ENCODE measurements at places on chromosomes 1 and 21. TPM values are rescaled to one million over a fixed set of nuclear protein-coding genes. Genes with fewer than 3 reads are reported as not detected.

The EPRS1 gene
- polyA plus RNA-seq, result 85.9 TPM

The RSPH1 gene
- polyA plus RNA-seq, result 0.20 TPM

The LENEP gene
- not detected for polyA plus RNA-seq

The GNAT2 gene
- not detected for polyA plus RNA-seq

The ANGPTL3 gene
- polyA plus RNA-seq, result 0.30 TPM

The HMCN1 gene
- 13.6 TPM for polyA plus RNA-seq

The ADAMTSL4 gene
- 52.0 TPM for polyA plus RNA-seq

The TGFB2 gene
- 66.7 TPM for polyA plus RNA-seq

The GPR3 gene
- polyA plus RNA-seq, result 0.75 TPM

The GSTM1 gene
- 79.2 TPM for polyA plus RNA-seq

The TEKT2 gene
- 0.24 TPM for polyA plus RNA-seq

The SPTA1 gene
- 3.2 TPM for polyA plus RNA-seq

The BACE2 gene
- polyA plus RNA-seq, result 29.1 TPM

The OR2T29 gene
- not detected for polyA plus RNA-seq

GRCh38 chr1:52266507-52266906 lies 99.5 kb downstream of the CC2D1B start:
- no peak for DNase-seq

DNA sequence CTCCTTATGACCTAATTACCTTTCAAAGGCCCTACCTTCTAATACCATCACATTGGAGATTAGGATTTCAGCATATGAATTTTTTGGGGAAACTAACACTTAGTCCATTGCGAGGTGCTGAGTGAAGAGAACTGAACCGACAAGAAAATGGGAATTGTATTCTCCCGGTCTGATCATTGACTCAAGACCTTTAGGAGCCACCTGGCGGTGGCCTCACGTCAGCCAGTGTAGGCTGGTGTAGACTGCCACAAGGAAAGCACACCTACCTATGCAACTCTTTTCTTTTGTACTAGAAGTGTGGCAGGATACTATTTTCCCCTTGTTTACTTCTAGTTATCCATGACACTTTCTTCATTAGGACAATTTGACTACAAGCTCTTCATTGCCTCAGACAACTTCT lies 333.5 kb upstream of the B3GALT2 start:
- no peak for DNase-seq

- peak; percentile 62 for DNase-seq
These were observed 503.9 kb upstream of the USP24 start for GRCh38 chr1:55718758-55719671.

DNA sequence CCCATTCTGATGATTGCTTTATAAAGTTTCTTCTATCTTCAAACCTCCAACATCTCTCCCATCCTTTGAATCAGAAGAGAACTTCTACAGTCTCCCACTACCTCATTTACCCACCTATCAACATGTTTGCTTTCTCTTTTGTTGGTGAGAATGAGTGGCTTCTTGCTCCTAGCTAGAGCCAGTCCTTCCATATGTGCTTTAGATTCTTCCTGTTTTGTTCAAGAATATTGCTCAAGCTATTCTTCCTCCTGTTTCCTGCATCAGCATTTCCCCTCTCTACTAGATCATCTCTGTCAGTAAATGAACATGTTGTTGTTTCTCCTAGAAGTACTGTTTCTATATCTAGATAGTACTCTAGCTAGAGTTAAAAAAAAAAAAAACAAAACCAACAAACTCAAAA lies 6.3 kb downstream of the ATF6 start:
- no peak for DNase-seq

GRCh38 chr1:206912445-206913095 lies 9.2 kb downstream of the FCMR start:
- peak; percentile 77 for DNase-seq

DNA sequence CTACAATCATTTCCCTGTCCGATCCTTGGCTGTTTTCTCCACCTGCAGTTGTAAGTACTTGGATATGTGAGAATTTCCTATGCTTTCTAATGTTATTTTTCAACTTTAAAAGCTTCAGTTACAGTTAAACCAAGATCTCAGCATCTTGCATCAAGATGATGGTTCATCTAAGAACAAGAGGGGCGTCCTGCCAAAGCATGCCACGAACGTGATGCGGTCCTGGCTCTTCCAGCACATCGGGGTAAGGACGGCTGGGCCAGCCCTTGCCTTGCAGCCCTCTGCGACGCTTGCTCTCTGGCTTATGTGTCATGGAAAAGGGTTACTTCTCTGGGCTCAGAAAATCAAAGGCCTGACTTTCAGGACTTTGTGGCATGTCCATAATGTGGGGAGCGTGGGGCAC lies 46.8 kb downstream of the PKNOX1 start:
- DNase-seq, result no peak

DNA sequence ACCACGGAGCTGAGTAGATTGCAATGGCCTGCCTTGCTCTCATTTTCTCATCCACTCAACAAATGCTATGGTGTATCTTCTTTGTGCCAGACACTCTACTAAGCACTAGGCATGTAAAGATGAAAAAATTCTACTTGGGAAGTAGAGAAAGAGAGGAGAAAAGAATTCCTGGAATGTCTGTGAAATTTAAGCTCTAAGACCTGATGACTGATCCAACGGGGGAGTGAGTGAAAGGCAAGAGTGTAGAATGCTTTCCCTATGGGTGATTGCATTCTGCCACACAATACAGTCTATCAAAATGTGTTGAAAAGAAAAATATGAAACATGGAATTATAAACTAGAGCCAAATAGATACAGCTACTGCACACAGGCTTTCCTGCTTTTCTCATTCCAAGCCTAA lies 82.3 kb downstream of the CYYR1 start:
- DNase-seq, result no peak

GRCh38 chr1:216820345-216820744 lies 97.1 kb upstream of the ESRRG start:
- no peak for DNase-seq

DNA sequence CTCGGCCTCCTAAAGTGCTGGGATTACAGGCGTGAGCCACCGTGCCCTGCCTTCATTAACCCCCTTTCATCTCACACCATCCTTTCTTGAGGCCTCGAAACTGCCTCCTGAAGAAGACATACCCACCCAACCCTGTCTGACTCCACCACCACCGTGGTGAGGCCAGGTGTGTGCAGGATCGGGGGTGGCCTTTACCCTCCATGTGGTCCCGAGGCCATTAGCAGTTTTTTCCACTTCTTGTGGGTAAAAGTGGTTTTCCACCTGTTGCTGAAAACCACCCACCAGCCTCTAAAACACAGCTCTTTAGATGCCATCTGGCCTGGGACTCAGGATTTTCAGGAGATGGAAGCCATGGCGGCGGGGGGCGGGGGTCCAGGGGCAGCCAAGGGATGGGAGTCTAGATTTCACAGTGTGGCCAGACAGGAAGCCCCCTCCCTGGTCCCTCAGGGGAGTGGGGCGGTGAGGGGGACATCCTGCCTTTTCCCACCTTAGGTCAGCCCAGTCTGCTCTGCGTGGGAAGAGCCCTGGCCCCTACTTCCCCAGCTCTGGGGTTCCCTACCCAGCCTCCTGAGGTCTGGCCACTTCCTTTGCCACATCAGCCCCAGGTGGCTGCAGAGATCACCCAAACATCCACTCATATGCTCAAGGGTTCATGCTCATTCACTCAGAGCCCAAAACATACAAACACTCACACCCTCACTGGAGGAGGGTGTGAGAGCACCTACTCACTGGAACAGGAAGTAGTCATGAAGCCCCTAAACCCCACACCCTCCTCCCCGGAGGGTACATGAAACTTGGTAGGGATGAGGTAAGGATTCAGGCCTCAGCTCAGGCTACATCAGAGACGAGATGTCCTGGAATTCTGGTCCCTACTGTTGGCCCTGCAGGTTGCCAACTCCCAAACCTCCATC lies 2.3 kb downstream of the FGR start:
- no peak for DNase-seq

DNA sequence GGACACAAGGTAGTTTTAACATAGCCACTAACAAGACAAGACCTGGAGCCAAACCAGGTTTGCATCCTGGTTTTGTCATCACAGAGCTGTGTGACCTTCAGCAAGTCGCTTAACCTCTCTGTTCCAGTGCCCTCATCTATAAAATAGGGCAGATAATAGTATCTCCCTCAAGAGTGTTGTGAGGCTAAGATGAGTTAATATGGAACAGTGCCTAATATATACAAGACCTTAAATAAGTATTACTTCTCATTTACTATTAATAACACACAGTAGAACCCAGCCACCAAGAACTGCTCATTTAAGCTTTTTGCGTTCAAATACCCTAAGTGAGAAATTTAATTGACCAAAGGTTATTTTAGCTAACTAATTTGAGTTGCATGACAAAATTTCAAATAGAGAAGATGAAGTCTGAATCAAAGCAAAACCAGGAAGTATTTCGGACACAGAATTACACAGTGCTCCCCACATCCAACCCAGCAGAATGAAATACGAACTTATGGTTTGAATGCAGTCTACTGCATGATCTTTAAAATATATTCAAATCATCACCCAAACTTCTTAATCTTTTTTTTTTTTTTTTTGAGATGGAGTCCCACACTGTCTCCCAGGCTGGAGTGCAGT lies 123.9 kb upstream of the KRTAP19-8 start:
- DNase-seq, result no peak

GRCh38 chr1:92310185-92310597 lies 11.3 kb downstream of the RPAP2 start:
- no peak for DNase-seq

DNA sequence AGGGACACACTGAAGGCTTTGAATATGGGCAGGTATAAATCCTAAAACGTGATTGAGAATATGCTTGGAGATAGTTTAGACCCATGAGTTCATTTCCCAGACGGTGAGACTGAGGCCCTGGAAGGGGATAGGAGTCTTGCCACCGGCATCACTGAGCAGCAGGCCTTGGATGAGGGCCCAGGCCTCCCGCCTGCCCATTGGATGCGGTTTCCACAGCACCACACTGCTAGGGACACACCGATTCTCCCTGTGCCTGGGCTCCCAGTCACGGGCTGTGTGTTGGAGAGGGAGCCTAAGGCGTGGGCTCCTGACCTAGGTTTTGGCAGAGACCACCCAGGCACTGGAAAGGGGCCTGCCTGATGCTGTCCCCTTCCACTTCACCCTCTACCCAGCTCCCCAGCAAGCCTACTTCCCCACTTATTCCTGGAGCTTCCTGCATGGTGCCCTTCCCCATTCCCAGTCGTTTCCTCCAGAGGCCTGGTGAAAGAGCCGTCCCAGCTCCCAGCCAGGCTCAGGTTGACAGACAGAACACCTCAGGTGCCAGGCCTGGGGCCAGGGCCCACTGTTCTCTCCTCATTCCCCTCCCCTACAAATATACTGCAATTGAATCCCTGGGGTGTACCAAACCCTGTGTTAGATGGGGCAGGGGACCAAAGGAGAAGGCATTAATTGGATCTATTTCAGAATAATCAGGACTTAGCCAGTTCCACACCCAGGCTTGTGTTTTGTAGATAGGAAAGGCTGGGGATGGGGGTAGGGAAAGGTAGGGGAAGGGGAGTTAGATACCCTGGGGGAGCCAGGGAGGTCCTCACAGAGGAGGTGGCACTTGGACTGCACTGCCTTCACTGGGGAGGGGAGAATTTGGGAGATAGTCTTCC lies 3.4 kb downstream of the FOXO6 start:
- no peak for DNase-seq

GRCh38 chr1:165960881-165961280 lies 133.5 kb downstream of the UCK2 start:
- DNase-seq, result no peak

DNA sequence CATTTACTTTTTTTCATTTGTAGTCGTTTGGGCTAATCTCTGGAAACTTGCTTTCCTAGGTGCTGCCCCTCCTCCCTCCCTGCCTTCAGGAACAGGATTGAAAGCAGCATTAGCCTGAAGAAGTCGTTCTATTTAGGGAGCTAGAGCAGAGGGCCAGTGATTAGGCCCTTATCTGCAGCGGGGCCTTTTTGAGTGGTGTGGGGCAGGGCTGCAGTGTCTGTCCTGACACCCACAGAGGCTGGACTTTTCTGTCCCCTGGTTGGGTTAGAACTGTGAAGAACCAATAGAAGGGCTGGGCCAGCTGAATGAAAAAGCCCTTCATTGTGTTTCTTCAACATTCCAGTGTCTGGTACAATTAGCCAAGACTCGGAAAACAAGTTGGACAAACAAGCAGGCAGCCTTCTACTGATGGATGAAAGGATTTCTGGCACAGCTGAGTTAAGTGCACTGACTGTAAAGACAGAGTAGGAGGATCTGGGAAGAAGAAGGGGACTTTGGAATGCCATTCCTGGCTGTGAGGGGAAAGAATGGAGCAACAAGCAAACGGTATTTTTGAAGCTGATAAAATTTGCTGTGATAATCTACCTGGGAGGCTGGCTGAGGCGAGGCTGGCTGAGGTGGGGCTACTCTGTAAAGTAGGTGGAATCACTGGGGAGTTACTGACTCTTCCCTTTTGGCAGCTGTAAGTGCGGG lies 9.7 kb downstream of the MACF1 start:
- no peak for DNase-seq

DNA sequence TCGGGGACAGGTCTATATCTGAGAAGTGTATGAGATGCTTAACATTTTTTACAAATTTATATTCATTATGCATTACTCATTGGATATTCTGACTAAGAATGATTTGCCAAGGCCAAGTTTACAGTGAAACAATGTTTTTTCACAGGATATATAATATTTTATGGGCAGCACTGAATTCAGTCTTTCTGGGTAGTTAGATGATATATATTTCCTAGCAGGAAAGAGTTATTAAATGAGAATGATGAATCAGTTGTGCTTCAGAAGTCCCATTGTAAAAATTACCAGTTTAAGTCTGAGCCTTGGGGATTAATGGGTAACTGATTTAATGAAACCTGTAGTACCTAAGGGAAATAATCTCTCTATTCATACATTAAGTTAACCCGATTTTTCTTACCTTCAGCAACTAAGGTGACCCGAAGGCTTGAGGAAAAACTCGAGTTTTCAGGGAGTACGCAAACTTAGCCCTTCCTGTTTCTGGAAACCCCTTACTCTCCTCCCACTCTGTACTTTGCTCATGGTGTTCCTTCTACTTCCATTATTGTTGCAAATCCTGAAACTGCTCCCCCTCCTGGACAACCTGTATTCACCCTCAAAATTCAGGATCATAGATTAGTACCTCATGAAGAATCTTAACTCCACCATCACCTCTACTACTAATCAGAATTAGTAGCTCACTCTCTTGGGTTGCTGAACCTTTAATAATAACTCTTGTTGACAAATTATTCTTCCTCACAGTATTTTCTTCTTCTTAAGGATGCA lies 135.1 kb downstream of the AK5 start:
- no peak for DNase-seq

- DNase-seq, result no peak
These were observed 16.2 kb upstream of the TSNAX start for GRCh38 chr1:231512147-231512698.

DNA sequence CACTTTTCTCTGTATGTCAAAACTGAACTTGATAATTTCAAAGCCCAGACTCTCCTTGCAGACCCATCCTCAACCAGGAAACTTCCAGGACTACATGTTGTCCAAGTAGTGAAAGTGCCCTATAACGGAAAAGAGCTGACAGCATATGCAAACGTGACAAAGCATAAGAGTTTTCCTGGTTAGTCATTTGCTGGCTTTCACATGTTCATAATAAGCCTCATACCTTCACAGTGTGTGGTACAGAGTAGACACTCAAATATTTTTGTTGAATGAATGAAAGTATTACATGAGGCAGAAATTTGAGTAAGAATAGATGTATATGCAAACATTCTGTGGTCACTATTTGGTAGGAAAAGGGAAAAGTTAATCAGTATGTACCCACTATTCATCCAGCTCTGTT lies 473.3 kb downstream of the MRPL39 start:
- no peak for DNase-seq

- no peak for DNase-seq
These were observed 50.8 kb upstream of the ACTRT2 start for GRCh38 chr1:2970311-2971071.
